ENCODE measurements at places on chromosomes 5 and 9.
A peak's percentile ranks its signal among the peaks of the same experiment; 100 is the strongest.

DNA sequence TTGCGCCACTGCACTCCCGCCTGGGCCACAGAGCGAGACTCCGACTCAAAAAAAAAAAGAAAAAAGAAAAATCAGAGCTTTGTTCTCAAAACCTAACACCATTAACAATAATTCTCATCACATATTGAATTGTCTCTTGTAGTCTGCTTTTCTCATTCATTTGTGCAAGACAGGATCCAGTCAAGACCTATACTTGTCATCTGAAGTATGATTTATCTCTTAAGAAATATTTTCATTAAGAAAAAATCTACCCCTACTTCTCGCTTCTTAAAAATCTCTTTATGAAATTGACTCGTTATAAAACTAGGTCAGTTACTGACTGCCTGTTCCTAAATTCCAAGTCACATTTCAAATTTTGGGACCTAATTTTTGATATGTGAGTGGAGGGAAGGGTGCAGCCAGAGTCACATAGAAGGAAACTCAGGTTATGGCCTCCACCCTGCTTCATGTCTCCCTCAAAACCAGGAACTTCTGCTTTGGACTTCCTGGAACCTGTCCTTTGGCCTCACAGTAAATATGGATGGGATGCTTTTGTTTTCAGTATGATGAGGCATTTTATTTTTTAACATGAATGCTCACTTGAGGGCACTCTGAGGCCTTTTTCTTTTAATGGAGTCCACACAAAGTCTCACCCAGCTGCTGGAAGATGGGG lies 18.9 kb downstream of the ZNF169 start:
- no peak for DNase-seq

GRCh38 chr5:131671994-131672655 lies 37.1 kb upstream of the RAPGEF6 start:
- DNase-seq = no peak

- DNase-seq = no peak
Observed at GRCh38 chr9:24416136-24416535, 129.6 kb downstream of the IZUMO3 start.

DNA sequence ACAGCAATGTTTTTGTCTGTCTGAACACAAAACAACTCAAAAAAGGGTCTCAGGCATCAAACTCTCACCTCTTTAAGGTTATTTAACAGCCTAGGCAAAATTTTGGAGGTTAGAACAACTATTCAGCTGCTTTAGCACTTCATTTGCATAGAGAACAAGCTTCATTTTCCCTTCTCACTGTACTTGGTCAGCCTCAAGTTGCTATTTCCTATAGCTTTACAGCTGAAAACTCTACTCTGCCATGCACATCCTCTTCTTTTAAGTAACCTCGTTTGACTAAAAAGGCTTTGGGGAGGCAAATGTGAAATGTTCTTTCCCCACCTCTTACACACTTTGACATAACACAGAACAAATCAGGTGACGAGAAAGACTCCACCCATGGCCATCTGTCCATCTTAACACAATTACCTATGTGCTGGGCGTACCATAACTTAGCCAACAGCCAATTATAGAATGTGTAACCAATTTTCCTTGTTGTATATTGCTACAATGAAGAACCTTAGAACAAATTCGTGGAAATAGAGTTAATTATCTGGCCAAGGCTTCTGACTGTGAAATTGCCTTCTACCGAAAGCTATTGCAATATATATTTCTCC lies 195.7 kb downstream of the DCP2 start:
- DNase-seq = no peak

DNA sequence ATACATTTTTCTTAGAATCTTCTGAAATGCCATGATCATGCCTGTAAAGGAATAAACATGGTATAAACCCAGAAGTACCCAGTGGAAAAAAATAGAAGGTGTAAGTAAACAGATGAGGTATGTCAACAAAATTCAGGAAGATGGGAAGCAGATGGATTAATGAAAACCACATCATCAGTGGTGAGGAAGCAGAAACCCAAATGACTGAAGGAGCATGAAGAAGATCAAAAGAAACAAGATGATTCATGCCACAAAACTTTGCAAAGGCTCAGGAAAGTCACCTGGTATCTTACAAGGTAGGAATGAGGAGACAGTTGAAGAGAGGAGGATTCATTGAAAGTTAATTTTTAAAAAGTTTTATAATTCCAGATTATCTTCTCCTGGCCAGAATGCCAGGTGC lies 132.8 kb upstream of the PAPPA start:
- DNase-seq = no peak

GRCh38 chr9:135336722-135337527 lies 142.7 kb upstream of the PPP1R26 start:
- peak; percentile 4 for DNase-seq

DNA sequence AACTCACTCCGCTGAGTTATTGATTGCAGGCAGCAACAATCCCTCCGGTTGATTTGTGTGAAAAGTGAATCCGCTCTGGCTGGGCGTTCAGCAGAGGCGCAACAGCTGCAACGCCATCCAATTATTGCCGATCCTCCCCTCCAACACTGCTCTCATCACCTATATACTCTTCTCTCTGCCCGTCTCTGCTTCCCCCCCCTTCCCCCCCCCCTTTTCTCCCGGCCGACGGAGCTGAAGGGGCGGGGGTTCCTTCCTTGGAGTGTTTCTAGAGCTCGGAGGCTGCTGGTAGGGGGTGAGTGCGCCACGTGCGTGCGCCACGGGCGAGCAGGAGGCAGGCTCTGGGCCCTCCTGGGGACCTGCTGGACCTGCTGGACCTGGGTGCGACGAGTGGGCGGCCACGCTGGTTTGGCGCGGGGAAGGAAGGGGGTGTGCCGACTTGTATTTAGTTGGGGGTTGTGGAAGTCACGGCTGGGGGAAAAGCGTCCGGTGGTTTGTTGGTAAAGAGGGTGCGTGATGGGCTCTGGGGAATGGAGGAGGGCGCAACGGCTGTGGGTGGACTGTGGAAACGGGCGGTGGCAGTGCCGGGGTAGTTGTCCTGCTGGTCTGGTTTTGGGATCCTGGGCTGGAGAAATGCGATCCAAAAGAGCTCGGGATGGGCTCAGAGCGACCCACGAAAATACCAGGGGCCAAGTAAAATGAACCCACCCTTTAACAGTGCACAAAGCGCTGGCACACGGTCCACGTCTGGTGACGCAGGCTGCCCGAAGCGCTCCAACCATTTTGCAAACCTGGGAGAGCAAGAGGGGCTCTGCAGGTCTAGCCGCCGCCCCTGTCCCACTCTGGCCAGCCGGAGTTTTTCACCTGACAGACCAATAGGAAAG lies 6.4 kb upstream of the MEF2C start:
- peak; percentile 20 for DNase-seq

DNA sequence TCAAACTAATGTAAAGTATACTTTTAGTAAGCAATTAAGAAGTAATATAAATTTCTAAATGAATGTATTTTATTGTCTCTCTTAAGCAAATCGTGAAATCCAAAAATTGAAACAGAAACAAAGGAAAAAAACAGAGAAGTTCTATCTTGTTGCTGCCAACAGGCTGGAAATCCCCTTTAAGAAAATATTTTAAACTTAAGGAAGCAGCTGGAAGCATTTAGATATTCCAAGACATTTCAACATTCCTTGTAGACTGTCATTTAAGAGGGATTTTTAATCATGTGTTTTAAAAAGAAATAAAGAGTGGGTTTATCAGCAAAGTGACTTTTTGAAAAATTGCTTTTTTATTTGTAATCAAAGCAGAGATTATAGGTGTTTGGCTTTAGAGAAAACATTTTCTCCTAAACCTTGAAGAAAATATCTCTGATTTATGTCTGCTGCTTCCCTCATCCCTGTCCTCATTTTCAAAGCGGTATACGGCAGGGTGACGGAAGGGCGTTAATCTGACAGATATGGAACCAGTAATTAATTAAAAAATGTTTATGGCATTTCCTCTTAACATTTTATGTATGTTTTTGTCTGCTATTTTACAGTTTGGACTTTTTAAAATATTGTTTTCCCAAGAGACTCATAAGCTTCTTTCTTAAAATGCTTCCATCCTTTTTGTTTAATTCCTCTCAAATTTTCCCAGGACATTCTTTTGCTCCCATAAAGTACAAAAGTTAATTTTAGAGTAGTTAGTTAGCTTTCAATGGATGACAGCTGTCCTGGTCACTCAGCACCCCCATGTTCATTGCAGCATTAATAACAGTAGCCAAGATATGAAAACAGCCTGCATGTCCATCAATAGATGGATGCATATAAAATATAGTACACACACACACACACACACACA lies 245.6 kb downstream of the LURAP1L start:
- no peak for DNase-seq

DNA sequence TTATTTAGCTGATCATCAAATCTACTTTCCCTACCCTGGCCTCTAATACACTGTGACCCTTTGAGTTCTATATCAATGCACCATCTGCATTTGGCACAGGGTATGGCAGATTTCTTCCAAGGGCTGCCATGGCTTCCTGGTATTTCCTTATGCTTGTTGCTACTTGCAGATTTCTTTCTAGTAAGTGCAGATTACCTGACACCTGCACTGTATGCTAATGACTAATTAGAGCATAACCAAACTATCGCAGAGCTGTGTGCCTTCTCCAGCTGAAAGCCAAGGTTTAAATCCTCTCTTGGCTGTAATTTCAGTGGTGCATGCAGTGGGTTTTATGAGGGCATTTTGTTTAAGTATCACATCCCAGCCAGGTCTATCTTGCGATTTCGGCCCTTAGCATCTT lies 293.7 kb downstream of the KIF4B start:
- no peak for DNase-seq

DNA sequence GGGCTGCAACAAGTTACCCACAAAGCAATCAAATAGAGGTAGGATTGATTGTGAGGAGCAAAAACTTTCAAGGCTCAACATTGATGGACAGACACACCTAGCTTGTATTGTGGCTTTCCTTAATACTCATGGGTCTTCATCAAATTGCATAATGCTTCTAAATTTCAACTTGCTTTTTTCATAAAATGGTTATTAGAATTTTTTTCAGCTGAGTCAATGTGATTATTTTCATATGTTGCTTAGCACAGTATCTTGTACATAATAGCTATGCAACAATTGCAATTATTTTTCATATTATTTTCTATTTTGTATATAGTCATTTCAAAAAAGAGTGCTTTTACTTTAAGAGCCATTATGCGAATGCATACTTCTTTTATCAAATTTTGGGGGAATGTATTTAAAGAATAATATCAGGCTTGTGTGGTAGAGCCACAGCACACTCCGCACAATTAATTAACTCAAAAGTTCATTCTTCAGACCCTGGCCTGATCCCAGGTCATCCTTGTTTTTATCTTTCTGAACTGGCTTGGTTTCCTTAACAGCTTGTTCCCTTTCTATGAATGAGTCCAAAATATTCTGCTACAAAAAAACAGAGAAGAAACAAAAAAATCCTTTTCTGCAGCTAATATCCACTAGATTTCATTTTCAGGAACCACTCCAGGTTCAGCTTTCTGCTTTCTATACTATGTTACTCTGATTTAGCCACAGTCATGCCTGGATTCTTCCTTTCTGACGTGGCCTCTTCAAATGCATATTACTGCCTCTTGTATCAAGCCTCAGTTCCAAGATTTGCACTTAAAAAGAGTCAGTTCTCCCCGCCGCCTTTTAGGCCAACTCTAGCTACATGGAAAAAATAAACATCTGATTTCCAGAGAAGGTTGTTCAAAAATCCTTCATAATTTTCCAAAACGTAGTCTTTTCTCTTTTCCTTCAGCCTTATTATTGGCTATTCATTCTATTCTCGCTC lies 45.3 kb upstream of the CDH9 start:
- no peak for DNase-seq

- DNase-seq = no peak
Observed at GRCh38 chr9:71936066-71936465, 24.6 kb downstream of the C9orf85 start.

- DNase-seq = no peak
Observed at GRCh38 chr5:52740007-52740406, 47.7 kb upstream of the ITGA1 start.

DNA sequence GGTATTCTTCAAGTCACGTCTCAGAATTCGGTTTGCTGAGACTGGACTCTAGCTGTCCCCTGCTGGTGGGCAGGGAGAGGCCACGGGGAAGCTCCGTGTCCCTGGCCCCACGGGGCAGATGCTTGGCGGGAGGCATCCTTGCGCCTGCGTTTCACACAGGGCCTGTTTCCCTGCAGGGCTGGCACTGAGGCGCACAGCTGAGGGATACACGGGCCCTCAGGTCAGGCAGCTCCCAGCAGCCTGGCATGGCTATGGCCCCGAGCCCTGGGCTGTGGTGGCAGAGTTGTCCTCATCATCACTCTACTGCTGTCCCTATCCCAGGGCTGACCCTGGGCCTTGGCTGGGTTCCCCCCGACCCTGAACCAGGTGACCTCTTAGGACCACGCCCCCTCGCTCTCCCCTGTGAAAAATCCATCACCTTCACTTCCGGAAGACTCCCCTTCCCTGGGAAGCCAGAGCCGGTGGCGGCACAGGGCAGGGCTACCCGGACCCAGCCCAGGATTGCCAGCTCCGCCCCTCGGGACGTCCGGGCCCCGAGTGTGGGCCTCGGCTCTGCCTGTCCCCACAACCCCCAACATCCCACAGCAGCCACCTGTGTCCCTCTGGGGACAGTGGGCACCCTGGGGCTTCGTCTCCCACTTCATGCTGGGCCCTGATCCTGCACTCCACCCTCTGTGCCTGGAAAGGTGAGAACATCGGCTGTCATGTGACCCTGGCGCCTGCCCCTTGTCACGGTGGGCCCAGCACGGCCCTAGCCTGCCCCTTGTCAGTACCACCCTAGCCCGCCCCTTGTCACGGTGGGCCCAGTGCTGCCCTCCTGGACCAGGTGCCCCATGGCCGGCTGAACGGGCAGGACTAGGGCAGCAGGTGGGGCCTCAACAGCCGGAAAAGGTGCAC lies 5.0 kb downstream of the DPP7 start:
- no peak for DNase-seq

DNA sequence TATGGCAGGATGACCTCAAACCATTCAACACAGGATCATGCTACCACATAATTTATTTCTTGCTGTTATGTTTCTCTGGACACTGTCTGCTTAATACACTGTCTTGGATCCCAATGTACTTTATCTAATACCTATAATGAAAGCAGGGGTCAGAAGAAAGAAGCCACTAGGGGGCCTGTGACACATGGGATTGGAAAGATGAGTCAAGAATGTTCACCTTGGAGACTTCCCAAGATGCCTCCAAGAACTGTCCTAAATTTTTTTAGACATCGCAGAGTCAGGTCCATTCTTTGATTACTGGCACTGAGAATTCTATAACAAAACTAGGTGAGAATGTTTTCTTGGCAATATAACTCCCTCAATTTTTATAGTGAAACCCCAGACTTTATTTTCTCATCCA lies 305.8 kb upstream of the SMARCA2 start:
- DNase-seq = no peak

GRCh38 chr5:73969195-73970036 lies 343.4 kb downstream of the ARHGEF28 start:
- no peak for DNase-seq
